ENCODE measurements at places on chromosomes 1 and 21. TPM values are rescaled to one million over a fixed set of nuclear protein-coding genes. Genes with fewer than 3 reads are reported as not detected.

CCDC181 gene
- 0.37 TPM for total RNA-seq

CAMK2N1 gene
- 7.2 TPM for total RNA-seq

SPRR5 gene
- not detected for total RNA-seq

ATP1B1 gene
- 68.2 TPM for total RNA-seq

DNA sequence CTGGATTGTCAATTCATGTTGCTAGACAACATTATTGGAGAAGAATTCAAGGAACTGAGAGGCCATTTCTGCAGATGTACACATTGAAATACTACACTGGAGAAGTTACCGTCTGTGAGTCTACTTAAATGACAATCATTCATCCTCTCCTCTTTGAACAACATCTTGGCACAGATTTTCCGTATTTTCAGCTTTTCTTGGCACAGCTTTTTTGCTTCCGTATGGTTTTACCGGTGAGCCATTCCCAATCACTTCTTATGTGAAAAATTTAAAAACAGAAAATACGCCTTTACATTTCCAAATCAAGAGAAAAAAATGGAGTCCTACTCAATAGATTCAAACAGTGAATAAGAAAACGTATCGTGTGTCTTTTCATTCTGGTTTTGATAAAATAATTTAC, 1493.7 kb downstream of the AMY1C start:
- no peak for DNase-seq

- DNase-seq: no peak
Measured at GRCh38 chr1:23168079-23168444, 594 bp downstream of the LUZP1 start.

- DNase-seq: peak; percentile 83
Measured at GRCh38 chr1:200207711-200208126, 180.2 kb downstream of the NR5A2 start.

DNA sequence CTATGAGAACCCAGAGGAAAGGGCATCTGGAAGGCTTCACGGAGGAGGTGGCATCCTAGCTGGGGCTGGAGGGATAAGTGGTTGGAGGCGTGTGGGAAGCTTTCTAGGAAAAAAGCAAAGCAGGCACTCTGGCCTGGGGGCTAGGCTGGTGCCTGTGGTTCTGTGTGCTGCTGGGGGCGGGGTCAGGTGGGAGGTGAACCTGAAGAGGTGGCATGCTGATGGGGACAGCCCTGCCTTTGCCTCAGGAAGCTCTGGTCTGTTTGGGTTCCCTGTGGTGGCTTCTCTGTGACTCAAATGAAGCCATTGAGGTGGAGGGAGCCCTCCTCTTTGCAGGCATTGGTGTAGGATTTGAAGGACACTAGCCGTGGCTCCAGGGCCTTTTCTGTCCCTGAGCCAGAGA, 221.6 kb upstream of the POU3F1 start:
- DNase-seq: no peak

- no peak for DNase-seq
Measured at GRCh38 chr1:168187177-168187576, 8.4 kb downstream of the TIPRL start.
